Suprapubic skin (tissue), 4 donors: ENCODE measurements at places on chromosomes 1 and 21. TPM values are rescaled to one million over a fixed set of nuclear protein-coding genes. Genes with fewer than 3 reads are reported as not detected.
A peak's percentile ranks its signal among the peaks of the same experiment; 100 is the strongest.

DNA sequence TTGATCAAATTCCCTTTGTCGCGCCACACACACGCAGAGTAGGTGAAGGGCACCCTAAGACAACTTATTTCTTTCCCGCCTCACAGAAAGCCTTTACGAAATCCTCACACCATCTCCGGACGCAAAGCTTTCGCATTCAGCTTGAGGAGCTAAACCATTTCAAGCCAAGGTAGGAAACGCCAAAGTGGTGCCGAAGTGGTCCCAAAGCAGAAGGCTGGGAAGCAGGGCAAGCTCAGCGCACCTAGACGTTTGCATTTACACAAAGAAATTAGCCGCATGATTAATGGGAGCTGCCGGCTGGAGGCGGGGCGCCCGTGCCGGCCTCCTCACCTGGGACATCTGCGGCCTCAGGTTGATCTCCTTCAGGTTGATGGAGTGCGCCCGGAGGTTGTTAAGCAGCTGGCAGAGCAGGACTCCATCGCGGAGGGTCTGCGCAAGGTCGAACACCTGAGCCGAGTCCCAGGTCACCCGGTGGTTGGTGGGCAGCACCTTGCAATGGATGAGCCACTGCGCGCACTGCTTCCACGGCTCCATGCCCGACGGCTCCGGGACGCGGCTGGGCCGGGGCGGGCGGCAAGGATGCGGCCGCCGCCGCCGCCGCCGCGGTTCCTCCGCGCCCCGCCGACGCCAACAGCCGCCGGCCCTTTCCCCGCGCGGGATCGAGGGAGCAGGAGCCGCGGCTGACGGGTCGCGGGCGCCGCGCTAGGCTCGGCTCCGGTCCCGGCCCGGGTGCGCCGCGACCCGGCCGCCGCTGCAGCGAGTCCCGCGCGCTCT is 457 bp downstream of the VAV3 start:
- H3K27me3 ChIP-seq, result no peaks in the 10 kb centered on the region
- peaks cover 26% of the 10 kb centered on the region for H3K4me1 ChIP-seq
- no peaks in the 10 kb centered on the region for H3K36me3 ChIP-seq
- peak overlapping the region; percentile 72 for H3K4me3 ChIP-seq

The RNU1-1 gene
- total RNA-seq, result under 0.01 TPM

- no peaks in the 10 kb centered on the region for H3K4me1 ChIP-seq
- H3K36me3 ChIP-seq, result no peaks in the 10 kb centered on the region
- no peak overlapping the region for H3K27ac ChIP-seq
- no peak overlapping the region for H3K4me3 ChIP-seq
- no peaks in the 10 kb centered on the region for H3K27me3 ChIP-seq
Measured at GRCh38 chr1:237293804-237294203, 251.8 kb downstream of the RYR2 start.

DNA sequence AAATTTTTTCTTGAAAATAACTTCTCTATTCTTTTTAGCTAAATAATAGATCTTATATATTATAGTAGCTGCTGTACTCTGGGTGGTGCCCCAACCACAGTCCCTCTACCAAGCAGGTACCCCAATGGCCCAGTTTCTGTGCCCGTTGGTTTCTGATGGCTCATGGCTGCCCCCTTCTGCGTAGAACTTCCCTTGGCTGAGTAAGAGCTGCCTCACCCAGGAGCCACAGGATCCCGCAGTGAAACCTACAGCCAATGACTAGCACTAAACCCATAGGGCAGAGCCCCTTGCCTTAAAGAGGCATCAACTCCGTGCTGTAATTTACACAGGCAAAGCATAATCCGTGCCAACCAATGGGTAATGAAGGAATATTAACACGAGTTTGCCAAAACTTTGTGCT is 247.5 kb downstream of the USH2A start:
- H3K27me3 ChIP-seq, result no peaks in the 10 kb centered on the region
- no peaks in the 10 kb centered on the region for H3K4me1 ChIP-seq

DNA sequence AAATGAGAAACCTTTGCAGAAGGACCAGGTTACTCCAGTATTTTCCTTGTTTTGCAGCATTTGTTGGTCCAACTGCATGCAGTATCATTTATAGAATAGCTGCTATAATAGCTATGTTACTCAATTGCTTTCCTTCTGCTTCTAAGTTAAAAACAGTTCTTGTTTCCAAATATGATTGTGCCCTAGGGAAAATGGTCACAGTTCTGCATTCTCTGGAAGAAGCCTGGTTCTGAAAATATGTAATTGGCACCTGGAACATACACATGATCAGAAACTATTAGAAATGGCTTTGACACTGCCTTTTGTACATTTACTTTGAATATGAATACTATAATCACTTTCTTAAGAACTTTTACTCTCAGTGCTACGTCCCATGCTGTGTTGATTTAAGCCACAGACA is 33.6 kb downstream of the HENMT1 start:
- DNase-seq, result no peak
- peaks cover 4% of the 10 kb centered on the region for H3K4me1 ChIP-seq
- H3K27ac ChIP-seq, result no peak overlapping the region
- H3K27me3 ChIP-seq, result no peaks in the 10 kb centered on the region

The ODR4 gene
- 12.8 TPM for total RNA-seq

The DIRAS3 gene
- total RNA-seq, result 2.3 TPM
